NCI-H187 (cell line): ENCODE measurements at places on chromosomes 7 and 10.

DNA sequence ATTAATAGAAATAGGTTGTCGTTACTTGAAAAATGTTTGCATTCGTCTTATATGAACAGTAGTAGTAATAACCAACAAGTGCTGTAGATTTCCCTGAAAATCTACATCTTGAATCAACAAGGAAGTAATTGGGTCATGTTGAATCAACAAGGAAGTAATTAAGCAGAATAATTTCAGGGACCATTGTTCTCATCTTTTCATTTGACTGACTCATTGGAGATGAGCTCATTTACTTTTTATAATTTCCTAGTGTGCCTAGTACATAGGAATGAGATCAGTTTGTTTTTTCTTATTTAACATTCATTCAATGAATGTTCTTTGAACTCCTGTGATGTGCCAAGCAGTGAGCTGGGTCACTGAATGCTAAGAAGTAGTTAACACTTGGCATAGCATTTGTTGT lies 8.2 kb downstream of the CLDN12 start:
- no peak for DNase-seq

GRCh38 chr7:90720984-90721760 lies 125.1 kb downstream of the CDK14 start:
- DNase-seq, result no peak

DNA sequence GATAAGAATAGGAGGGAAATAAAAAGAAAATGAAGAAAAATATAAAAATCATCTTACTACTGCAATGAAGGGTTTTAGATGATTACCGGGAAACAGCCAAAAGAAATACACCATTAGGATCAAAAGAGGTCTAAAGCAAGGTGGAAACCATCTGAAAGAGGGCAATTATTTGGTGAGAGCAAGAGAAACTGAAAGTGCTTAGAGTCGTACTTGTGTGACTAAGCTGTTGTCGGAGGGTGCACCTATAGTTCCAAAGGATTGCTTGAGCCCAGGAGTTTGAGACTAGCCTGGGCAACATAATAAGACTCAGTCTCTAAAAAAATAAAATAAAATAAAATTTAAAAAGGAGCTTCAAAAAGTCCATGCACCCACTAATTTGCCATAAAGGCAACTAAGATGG lies 169.5 kb downstream of the DKK1 start:
- DNase-seq, result no peak

DNA sequence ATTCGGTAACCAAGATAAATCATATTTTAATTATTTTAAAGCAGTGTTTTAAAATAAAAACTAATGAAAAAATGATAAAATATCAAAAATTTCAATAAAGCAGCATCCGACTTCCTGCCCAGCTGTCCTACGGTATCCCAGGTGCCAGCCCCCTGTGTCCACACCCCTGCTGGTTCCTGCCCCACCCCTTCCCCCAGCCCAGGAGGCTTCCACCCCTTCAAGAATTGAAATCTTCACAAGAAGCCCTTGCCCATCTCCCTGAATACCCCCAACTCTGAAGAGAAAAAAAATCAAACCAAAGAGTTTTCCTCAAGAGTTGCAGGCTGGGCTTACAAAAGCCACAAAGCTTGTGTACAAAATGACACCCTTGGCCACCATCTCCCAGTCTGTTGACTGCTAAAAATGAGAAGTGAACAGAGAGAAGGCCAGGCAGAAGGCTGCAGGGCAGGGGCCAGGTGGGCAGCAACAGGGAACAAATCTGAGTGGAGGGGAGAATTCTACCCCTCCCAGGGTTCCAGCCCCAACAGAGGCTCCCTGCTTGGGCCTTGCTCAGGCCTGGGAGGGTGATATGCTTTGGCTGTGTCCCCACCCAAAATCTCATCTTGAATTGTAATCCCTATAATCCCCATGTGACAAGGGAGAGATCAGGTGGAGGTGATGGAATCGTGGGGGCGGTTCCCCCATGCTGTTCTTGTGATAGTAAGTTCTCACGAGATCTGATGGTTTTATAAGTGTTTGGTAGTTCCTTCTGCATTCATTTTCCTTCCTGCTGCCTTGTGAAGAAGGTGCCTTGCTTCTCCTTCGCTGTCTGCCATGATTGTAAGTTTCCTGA lies 14.5 kb downstream of the GPRIN2 start:
- DNase-seq, result no peak

DNA sequence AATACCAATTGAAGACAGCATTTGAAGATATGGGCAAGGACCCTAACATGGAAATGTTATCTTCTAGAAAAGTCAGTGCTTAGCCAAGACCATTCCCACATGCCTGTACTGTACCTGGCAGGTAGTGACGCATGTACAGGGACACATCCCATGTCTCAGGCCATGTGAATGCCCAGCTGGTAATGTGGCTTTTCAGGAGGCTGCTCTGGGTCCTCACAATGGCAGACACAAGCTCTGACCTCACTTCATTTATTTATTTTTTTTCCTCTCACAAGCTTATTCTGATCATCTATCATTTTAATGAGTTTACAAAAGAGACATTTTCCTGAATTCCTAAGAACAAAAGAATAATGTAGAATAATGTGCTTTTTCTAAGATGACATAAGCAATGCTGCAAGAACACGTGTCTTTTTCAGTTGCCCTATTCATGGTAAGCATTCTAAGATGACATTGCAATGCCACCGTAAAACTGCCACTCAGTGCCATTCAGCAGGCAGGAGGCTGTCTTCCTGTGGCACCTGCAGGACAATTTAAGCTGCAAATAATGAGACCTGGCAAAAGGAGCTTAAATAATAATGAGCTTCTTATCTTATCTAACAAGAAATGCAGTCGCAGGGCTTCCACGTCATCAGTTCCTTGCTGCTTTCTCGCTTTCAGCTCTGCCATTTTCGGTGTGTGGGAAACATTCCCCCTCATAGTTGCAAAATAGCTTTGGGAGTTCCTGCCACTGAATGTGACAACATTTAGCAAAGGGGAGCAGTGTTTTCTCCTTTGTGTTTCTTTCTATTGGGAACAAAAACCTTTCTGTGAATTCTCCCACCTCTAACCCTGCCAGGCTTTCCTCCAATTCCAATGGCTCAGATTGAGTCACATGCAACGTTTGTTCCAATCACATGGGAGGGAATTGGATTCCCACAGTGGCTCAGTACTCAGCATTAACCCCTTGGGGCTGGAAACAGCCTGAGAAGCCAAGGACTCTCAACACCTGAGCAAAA lies 113.0 kb downstream of the SEC23IP start:
- DNase-seq, result no peak

DNA sequence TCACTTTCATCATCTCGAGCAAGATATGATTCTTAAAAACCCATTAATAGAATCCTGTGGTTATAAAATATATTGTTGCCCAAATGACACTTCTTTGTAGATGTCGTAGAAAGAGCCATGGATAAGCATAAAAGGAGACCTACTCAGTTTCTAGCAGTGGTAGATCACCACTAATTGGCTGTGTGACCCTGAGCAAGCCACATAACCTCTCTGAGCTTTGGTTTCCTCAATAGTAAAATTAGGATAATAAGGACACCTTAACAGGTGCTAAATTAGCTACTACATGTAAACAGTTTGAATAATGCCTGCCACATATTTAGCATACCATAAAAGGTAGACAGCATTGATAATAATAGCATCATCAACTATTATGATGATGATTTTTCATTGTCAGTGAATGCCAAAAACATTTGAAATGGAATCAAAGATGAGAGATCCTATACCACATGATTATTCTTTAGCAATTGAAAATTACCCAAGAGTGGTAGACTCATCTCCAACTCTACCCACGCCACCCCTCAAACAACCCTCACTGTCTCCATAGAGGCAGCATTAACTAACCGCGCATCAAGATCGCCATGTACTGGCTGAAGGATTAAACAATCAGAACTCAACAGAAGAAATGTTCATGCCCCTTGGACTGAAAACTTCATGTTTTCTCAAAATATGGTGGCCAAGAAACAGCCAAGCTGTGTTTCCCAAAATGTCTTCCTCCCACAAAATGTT lies 45.8 kb downstream of the CHST15 start:
- no peak for DNase-seq

GRCh38 chr10:13851906-13852305 lies 265.1 kb downstream of the PRPF18 start:
- DNase-seq, result no peak

DNA sequence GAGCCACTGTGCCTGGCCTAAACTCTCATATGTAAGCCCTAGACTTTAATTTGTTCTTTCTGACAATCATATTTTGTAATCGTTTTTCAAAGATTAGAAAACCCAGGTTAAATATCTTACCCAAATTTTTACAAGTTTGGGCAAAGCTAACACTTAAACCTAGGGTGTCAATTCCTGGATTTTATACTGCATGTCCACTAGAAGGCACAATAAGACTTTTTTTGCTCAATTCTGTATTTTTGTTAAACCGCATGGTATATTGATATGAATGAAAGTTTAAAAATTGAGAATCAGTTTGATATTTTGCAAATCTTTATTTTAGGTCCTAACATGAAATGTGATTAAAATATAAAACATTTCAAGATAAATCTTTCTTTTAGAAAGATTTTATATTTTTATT lies 29.3 kb downstream of the DYNC2I1 start:
- DNase-seq, result no peak

DNA sequence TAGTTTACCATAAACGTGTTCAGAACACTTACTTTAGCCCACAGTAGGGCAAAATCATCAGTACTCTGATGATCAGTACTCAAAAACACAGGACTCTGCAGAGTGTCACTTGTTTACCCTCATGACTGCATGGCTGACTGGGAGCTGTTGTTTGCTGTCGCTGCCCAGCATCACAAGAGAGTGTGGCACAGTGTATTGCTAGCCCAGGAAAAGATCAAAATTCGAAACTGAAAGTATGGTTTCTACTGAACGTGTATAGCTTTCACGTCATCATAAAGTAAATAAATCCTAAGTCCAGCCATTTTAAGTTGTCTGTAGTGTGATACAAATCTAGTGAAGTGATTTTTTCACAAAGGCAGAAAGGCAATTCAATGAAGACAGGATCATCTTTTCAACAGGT lies 184.6 kb downstream of the RAMP3 start:
- no peak for DNase-seq

DNA sequence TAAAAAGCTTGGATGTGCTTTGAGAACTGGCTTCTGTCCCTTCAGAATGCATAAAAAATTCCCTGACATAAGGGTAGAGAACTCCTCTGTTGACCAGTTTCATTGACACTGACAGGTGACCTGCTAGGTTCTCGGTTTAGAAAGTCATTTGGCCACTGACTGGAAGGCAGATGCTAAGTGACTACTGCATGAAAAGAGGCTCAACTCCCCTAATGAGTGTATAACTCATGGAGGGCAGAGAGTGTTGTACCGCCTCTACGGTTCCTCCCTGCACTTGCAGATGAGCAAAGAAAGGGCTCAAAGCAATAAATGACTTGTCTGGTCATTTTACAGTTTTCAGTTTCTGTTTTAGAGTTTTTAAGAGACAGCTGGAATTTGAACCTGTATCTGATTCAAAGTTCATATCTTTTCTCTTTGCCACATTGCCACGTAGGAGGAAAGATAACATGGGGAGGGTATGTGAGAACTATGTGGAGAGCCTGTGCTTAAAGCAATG lies 2.9 kb upstream of the FGL2 start:
- DNase-seq, result no peak

DNA sequence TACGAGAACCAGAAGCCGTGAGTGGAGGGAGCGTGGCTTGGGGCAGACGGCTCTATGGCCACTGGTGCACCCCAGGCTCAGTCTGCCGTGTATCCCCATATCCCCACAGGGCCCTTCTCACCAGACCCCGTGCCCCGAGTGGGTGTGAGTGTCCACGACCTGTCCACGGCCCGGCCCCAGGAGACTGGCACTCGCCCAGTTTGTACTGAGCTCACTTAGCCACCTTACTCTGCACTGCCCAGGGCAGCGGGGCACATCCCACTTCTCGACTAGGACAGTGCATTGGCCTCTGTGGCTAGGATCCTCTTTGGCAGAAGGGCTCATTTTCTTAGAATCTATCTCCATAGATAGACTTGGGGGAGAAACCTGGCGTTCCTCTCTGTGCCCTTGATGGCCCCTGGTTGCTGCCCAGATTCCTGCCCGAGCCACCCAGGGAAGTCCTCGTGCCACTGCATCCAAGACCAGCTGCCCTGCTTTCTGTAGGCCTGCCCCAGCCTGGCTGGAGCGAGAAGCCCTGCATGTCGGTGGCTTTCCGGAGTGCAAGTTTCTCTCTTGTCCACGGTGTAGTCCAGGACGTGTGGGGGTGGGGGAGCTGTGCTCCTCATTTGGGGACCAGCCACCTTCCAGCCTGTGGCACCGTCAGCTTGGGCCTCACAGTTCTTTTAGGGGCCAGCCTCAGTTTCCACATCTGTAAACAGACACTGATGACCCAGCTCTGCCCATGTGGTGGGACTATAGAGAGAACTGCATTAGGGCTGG lies 11.9 kb downstream of the TMEM120A start:
- DNase-seq, result no peak

GRCh38 chr7:3710531-3710930 lies 409.5 kb downstream of the SDK1 start:
- DNase-seq, result no peak

GRCh38 chr10:83023662-83024061 lies 1115.6 kb upstream of the GHITM start:
- DNase-seq, result no peak

DNA sequence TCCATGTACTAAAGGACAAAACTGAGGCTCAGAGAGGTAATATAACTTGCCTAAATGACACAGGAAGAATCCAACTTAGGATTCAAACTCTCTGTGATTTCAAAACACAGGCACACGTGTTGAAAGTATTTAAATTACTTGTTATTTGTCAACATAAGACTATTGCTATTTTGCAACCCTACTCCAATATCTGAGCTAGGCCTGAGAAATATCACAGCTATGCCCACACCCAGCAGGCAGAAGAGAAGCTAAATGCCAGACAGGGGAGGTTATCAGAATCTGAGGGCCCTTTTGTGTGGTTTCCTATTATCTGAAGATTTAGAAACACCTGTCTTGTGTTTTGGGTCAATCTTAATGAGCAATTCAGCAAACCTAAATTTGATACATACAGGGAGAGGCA lies 204.3 kb downstream of the ANK3 start:
- no peak for DNase-seq

DNA sequence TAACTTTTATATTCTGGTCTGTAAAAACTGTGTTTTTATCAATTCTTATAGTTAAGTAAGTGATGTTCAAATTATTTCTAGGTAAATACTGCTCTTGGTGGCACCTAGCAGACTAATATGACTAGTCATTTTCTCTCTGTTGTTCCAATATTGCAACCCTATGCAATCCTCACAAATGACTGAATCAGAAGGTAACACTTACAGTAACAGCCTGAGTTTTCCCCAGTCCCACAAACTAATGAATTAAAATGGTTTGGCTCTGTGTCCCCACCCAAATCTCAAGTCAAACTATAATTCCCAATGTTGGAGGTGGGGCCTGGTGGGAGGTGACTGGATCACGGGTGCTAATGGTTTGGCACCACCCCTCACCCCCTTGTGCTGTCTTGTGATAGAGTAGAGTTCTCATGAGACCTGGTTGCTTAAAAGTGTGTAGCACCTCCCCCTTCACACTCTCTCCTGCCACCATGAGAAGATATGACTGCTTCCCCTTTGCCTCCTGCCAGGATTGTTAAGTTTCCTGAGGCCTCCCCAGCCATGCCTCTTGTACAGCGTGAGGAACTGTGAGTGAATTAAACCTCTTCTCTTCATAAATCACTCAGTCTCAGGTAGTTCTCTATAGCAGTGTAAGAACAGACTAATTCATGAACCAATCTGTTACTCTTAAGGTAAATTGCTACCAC lies 43.5 kb downstream of the MTPN start:
- no peak for DNase-seq

GRCh38 chr10:494149-494542 lies 195.3 kb downstream of the DIP2C start:
- DNase-seq, result no peak

GRCh38 chr10:100761191-100761590 lies 15.8 kb downstream of the PAX2 start:
- DNase-seq, result no peak

GRCh38 chr7:90536449-90536848 lies 59.7 kb upstream of the CDK14 start:
- DNase-seq, result no peak
